ENCODE measurements at places on chromosomes 16 and 17. TPM values are rescaled to one million over a fixed set of nuclear protein-coding genes. Genes with fewer than 3 reads are reported as not detected.

The GRAP gene
- total RNA-seq, result 267 TPM

The PRSS8 gene
- not detected for total RNA-seq

The VAC14 gene
- 17.9 TPM for total RNA-seq

The CA7 gene
- total RNA-seq, result not detected

The CPD gene
- 151 TPM for total RNA-seq

The SGCA gene
- not detected for total RNA-seq

The TEKT1 gene
- total RNA-seq, result not detected

The CA10 gene
- not detected for total RNA-seq

The HSD17B2 gene
- total RNA-seq, result 398 TPM

The ALDOC gene
- total RNA-seq, result 32.7 TPM

The SUZ12 gene
- total RNA-seq, result 13.7 TPM

The KRT40 gene
- not detected for total RNA-seq

The FBXL16 gene
- total RNA-seq, result under 0.01 TPM

The PLEKHG4 gene
- total RNA-seq, result 5.8 TPM

The ZP2 gene
- 0.22 TPM for total RNA-seq

The CMTM1 gene
- total RNA-seq, result 1.8 TPM

The NKD1 gene
- under 0.01 TPM for total RNA-seq

Measured in lung microvascular endothelial cell (primary cell).